Hepatocyte (in vitro differentiated cells): ENCODE measurements at places on chromosomes 1 and 21. TPM values are rescaled to one million over a fixed set of nuclear protein-coding genes. Genes with fewer than 3 reads are reported as not detected.

Gene AMPD1
- not detected in 2 replicates for polyA plus RNA-seq

Gene GNG12
- polyA plus RNA-seq = 49.6 and 51.9 TPM in 2 replicates

Gene C1orf74
- polyA plus RNA-seq = 2.2 and 2.7 TPM in 2 replicates

Gene MARK1
- 1.9 and 4.5 TPM in 2 replicates for polyA plus RNA-seq
